ENCODE measurements at places on chromosomes 5 and 9. TPM values are rescaled to one million over a fixed set of nuclear protein-coding genes. Genes with fewer than 3 reads are reported as not detected.

WDR38 gene
- total RNA-seq, result 0.12 TPM

NR2F1-AS1 gene
- 29.2 TPM for total RNA-seq

- DNase-seq, result no peak
These were observed 113.8 kb downstream of the GNAQ start for GRCh38 chr9:77917800-77918199.

DNA sequence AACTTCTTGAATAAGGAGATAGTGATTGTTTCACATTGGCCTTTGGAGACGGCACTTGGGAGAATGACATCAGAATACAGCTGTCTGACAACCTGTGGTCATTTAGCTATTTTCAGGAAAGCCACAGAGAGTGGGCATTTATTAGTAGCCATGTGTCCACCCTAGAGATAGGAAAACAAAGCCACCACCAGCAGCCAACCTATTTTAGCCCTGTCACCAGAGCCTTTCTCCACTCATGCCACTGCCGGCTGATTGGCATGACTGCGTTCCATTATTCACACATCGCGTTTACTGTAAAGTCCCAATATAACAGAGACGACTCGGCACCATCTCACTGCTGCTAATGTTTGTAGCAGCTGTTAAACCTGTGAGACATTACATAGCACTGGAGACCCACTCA is 330.1 kb downstream of the NDUFS4 start:
- DNase-seq, result no peak

CDH6 gene
- 0.12 TPM for total RNA-seq

DNA sequence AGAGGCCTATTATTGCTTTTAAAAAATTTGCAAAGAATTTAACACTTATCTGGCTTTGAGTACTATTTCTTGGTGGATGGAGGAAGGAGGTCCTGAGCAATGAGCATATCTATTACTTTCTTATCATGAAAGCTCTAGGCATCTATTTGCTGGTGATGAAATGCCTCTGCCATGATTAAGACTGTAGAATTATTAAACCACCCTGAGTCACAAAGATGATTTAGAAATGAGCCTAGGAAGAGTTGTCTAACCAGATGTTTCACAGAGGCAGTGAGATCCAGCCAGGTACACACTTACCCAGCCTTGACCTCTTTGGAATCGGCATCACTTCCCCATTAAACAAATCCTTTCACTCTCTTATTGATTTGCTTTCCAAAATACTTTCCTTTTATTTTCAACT is 304.4 kb upstream of the KIF2A start:
- DNase-seq, result no peak

PCDHA7 gene
- total RNA-seq, result 0.88 TPM

DNA sequence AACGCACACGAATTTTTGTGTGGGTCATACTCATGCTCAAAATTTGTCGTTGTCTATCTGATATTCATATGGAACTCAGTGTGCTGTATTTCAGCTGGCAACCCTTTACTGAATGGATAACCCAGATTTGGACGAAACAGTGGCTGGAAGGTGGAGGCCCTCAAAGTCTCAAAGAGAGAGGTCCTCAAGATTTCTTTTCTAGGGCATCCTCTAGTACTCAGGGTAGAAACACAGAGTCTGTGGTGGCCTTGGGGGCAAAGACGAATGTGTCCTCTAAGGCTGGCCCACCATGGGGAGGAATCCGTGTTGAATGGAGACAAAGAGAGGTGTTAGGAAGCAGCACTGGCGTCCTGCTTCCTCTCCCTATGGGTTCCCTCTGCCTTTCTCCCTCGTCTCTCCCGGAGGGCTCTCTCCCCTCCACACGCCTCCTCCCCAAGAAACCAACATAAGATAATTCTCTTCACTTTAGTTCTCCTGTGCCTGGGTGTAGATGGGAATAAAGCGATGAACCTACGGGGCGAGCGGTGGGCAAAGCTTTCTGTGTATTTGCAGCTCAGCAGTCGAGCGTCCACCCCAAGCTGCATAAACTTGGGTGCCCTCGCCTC is 333.7 kb downstream of the CWC27 start:
- DNase-seq, result no peak

- DNase-seq, result no peak
These were observed 139.3 kb downstream of the RAPGEF6 start for GRCh38 chr5:131495536-131496399.

GRCh38 chr9:131579789-131580211 is 34.5 kb downstream of the PRRT1B start:
- no peak for DNase-seq

GRCh38 chr9:136088939-136089696 is 6.0 kb downstream of the NACC2 start:
- DNase-seq, result no peak

- DNase-seq, result no peak
These were observed 300.0 kb downstream of the SH3GL2 start for GRCh38 chr9:17878810-17879370.

ANKRD18A gene
- not detected for total RNA-seq

NSG2 gene
- not detected for total RNA-seq

DNA sequence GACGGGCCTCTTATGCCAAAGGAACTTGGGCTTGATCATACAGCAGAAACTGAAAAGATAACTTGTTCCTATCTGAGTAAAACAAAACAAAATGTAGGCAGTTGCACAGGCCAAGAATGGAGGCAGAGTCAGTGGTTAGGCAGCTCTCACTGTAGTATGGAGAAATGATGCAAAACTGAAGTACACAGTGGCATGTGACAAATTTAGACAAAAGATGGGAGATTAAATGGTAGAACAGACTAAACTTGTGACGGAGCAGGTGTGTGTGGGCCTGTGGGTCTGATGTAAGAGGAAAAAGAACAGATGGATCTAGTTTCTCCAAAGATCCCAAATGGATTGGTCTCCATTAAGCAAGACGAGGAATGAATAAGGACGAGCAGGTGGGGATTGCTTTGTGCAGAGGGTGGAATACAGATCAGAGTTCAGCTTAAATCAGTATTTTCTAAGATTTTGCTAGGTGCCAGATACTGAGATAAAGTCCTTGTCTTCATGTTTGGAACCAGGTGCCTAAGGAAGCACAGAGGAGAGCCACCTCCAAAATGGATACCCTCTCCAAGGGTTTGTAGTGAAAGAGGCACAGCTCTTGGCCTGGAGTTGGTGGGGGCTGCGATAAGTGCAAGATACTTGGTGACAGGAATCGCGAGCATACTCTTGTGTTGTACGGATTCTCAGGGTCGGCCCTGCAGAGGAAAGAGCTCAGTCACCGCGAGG is 722 bp upstream of the DCP2 start:
- DNase-seq, result no peak

DNA sequence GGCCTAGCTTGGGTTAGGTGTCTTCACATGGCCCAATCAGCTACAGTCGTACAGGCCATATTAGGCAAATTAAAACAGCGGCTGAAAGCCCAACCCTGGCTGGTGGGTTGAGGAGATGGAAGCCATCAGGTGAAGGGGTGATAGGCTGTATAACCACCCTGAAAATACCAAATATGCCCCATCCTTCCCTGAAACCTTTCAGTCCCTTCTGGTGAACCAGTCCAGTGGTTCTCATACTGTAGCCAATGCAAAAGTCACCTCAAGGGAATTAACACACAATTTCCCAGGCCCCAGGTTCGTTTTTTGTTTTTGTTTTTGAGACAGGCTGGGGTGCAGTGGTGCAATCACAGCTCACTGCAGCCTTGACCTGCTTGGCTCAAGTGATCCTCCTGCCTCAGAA is 19.8 kb upstream of the KCNV2 start:
- DNase-seq, result no peak

DNA sequence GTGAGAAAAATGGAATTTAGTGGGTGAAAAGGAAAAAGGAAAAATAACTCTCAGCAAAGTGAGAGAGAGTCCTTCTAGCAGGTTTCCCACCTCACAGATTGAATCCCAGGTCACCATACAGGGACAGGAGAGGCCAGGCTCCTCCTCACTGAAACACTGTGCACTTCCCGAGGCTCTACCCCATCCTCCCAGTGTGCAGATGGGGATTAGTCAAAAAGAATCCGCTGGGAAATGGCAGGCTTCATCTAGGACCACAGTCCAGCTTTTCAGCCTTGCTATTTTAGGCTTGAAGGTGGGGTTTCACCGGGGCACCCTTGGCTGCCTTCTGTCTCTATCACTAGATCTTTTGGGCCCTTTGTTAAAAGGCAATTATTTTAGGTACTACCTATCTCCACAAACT is 47.8 kb downstream of the YIPF5 start:
- DNase-seq, result no peak
